ENCODE measurements at places on chromosomes 3 and 15.

- DNase-seq = no peak
Observed at GRCh38 chr3:151580591-151580990, 119.7 kb upstream of the IGSF10 start.

DNA sequence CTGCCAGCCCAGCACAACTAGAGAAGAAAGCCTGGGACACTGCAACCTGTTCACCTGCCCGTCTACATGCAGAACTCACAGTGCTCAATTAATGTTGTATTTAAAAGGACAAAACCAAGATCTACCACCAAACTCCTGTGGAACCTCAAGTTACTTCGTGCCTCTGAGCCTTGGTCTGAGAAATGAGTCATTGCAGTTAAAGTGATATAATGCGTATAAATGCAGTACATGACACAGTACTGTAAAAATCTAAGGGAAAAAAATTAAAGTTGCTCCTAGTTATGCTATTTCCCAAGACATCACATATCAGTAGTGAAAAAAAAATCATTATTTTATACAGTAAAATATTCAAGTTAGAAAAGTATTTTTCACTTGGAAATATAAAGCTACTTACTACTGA is 138.9 kb downstream of the ZIC4 start:
- DNase-seq = no peak

GRCh38 chr15:78624651-78625590 is 4.1 kb upstream of the CHRNA3 start:
- no peak for DNase-seq

DNA sequence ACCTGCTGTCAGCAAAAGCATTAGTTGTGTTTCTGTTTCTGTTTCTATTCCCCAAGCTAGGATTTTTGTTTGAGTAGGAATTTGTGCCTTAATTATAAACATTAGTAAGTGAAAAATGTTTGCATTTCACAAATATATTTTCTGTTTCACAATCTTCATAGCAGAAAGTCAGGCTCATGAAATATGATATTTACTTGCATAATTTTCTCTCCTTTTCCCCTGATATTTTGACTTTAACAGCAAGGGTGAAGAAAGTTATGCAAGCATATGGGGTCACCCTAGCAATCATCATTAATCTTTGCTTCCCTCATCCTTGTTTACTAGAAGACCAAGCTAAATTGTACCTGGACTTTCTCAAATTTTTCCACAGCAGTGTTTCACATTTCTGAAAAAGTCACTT is 140.3 kb upstream of the SEMA6D start:
- no peak for DNase-seq

DNA sequence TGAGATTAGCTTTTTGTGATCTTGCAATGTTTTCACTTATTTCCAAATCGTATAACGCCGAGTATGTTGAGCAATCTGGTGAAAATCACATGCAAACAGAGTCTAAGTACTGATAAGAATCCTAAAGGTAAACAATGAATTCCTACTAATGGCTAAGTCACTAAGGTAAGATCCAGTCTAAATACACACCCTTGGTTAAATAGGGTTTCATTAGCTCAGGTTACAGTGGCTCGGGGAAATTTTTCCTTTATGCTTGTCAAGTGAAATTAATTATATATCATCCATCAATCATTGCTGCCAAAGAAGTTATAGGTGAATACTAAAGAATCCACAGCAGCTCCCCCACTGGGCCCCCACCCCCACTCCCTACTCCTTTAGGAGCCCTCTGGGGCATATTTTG is 139.3 kb downstream of the SOX2 start:
- peak; percentile 63 for DNase-seq

- DNase-seq = no peak
Observed at GRCh38 chr3:122767540-122768372, 25.9 kb downstream of the HSPBAP1 start.

- DNase-seq = no peak
Observed at GRCh38 chr3:161082063-161082462, 23.1 kb downstream of the B3GALNT1 start.

GRCh38 chr15:57521503-57521902 is 70.2 kb upstream of the MYZAP start:
- DNase-seq = no peak

GRCh38 chr15:67506775-67507747 is 13.9 kb upstream of the C15orf61 start:
- no peak for DNase-seq

Data from DMS79 treated with DMSO at 0.1 percent for 48 hours (cell line).